ENCODE measurements at places on chromosomes 16 and 17.
A peak's percentile ranks its signal among the peaks of the same experiment; 100 is the strongest.

DNA sequence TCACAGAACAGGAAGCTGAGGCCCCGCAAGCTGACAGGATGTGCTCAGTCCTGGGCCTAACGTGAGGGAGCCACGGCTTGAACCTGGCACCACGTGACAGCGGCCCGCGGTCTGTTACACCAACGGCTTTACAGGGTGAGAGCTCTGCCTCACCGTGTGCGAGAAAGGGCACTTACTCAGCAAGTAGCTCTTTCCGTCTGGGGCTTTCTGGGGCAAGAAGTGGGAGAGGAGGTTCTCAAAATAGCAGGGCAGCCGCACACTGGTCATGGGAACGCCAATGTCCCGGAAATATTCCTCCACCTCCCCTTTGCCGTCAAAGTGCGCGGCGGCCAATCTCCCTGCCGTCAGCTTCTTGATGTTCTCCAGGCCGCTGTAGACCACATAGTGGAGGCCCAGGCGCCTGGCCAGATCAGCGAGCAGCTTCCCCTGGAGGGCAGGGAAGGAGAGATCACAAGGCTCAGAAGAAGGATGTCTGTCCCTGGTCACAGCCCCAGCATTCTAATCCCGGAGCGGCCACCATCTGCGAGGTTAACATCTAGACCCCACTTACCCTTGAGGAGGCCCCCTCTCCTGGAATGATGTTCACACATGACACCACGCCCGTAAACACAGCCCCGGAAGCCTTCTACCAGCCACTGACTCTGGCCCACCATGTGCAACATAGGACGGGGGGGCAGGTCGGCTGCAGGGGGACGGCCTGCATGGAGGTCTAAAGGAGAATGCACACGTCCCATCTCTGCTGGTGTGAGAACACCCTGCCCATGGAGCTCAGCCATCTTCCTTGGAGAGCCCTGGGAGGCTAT, 8.2 kb downstream of the NMRAL1 start:
- no peak for DNase-seq

DNA sequence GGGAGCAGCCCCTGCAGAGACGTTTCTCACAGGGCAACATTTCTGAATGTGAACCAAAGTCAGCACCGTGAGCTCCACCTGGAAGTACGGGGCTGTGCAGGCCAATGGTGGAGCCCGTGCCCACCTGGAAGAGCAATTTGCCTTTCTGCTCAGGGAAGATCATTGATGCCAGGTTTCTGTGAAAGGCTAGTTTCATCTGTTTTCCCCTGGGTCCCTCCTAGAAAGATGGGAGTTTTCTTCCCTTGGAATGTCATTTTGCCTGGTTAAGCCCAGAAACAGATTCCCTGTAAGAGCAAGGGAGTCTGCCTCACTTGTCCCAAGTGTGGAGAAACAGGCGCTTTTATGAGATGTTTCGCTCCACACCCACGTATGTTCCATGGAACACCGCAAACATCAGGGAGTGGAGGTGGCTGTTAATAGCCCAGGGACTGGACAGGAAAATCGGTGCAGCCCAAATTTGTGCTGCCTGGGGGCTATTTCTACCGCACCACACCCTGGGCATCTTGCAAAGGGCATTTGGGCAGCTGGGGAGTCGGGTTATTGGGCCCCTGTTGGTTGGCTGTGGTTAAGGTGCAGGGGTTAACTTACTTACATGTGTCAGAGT, 2.6 kb downstream of the SLC6A4 start:
- no peak for DNase-seq

DNA sequence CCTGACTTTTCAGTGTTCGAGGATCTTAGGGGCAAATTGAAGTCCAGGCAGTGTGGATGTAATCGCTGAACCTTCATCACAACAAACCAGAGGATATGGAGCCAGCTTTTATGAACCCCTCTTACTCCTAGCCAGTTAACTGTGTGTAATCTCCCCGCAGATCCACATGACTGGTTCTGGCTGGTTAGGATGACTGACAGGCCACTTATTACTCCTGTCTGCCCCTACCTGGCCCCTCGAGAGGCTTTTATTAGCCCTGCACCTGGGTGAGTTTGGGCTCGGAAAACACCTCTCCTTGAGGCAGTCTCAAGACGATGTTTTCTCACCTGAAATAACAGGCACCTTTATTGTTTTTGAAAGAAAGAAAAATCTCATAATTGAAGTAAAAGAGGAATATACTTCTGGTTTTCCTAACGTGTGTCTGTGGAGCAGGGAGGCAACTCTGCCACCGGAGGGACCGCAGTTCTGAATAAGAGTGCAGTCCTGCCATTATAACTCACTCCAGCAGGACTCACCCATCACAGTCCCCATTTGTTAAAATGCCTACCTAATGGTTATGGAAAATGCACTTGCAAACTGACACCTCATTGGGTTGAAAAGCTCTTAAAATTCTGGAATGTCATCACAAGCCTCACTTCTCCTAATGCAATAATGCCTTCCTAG, 291.9 kb upstream of the N4BP1 start:
- no peak for DNase-seq

- no peak for DNase-seq
Measured at GRCh38 chr16:55204069-55204468, 119.9 kb upstream of the IRX6 start.

DNA sequence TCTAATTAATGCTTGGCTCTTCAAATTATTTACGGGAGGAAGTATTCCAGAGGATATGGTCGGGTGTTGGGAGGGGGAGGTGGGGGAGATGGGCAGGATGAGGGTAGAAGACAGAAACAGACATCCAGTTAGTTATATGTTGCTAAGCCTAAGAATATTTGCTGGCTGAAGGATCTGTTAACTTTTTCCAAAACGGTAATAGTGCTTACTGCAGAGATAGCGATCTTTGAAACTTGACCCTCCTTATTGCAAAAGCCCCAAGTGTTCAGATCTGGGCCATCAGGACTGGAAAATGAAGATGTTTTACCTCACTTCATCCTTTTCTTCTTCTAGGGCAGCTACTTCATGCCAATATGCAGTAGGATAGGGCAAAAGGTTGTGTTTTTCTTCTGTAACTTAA, 27.0 kb upstream of the MMD start:
- no peak for DNase-seq

- no peak for DNase-seq
Measured at GRCh38 chr16:29111421-29111820, 126.6 kb downstream of the LAT start.

GRCh38 chr17:79732254-79732653, 1.5 kb downstream of the ENPP7 start:
- no peak for DNase-seq

GRCh38 chr16:1432388-1433262, 1.7 kb downstream of the PERCC1 start:
- DNase-seq: no peak

GRCh38 chr17:74379495-74380085, 12.3 kb downstream of the GPR142 start:
- DNase-seq: peak; percentile 44

All from esophagus squamous epithelium (tissue), 5 donors.